Caki2 (cell line): ENCODE measurements at places on chromosomes 11 and 22. TPM values are rescaled to one million over a fixed set of nuclear protein-coding genes. Genes with fewer than 3 reads are reported as not detected.

Gene PARVB
- total RNA-seq: 61.7 and 106 TPM in 2 replicates

Gene ATXN10
- total RNA-seq: 228 and 323 TPM in 2 replicates

Gene PATE2
- not detected in 2 replicates for total RNA-seq

- no peak for DNase-seq
Measured at GRCh38 chr11:66720899-66721470, 8.0 kb downstream of the SPTBN2 start.

GRCh38 chr11:17476317-17477083 is at the start of gene ABCC8:
Gene ABCC8 (minus strand): TSS chr11:17476845. CDS start chr11:17476776, 69 bp downstream.
- DNase-seq: no peak

DNA sequence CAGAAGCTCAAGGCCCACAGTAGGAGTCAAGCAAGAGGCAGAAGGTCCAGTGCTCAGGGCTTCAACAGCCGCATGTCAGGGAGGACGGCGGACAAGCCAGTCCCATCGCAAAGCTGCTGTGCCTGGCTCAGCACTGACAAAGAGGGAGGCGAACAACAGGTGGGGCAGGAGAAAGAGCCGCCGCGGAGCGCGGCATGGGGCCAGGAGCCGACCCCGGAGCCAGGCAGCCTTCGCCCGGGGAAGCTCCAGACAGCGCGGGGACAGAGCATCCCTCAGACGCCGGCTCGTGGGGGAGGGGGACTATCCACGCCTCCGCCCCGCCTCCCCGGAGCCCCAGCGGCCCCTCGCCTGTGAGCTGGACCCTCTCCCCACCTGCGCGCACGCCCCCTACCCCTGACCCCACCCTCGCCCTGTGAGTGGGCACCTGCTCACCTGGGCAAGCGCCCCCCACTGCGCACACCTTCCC is 369 bp downstream of the DHCR7 start:
- no peak for DNase-seq

GRCh38 chr22:16936625-16937024 is 71.4 kb downstream of the GAB4 start:
- no peak for DNase-seq

DNA sequence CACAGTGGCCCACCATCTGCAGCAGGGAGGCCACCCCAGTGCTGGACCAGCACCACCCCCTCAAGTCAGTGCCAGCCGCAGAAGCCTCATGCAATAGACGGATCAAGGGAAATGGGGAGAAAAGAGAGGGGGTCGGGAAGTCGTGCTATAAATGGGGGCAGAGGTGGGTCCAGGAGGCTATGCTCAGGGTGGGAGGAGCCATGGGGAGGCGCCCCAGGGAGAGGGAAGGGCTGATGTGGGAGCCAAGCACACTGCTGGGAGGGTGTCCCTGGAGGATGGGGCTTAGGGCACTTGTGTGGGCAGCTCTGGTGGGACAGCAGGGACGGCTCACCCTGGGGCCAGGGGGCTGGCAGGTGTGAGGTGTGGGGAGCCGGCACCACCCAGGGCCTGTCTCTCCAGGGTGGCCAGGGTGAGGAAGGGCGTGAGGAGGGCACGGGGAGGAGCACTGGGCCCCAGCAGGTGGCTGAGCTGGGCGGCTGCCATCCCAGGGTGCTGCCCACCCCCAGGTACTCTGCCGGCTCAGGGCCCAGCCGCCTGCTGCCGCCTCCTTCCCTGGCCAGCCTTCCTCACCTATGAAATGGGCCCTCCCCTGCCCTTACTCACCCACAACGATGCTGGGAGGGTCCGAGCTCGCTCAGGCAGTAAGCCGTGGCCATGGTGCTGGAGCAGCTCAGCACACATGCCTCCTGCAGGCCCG is 18.0 kb downstream of the PHLDA2 start:
- DNase-seq: no peak

GRCh38 chr11:103091064-103091800 is 728 bp downstream of the DCUN1D5 start:
- peak; percentile 20 for DNase-seq

DNA sequence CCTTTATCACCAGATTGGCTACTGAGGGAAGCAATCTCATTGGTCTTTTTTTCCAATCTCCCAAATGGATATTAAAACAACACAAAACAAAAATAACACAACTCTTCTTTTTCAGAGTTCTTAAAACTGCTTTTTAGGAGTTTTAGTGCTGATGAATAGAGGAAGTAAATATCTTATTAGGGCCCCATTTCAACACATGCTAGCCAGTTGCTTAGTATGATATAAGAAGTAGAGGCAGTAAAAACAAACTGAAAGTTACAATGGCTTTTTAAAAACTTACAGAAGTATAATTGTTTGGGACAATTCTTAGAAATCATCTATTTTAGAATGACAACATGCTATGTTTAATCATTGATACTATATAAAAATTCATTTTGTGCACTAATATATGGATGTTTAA is 3.4 kb downstream of the C11orf71 start:
- DNase-seq: no peak

GRCh38 chr11:106503901-106504300 is 426.4 kb downstream of the AASDHPPT start:
- peak; percentile 65 for DNase-seq

- DNase-seq: no peak
Measured at GRCh38 chr11:14275076-14275475, 83.9 kb downstream of the RRAS2 start.

- no peak for DNase-seq
Measured at GRCh38 chr11:133999355-133999754, 42.6 kb upstream of the IGSF9B start.

GRCh38 chr11:108693852-108694251 is 29.0 kb downstream of the DDX10 start:
- no peak for DNase-seq

DNA sequence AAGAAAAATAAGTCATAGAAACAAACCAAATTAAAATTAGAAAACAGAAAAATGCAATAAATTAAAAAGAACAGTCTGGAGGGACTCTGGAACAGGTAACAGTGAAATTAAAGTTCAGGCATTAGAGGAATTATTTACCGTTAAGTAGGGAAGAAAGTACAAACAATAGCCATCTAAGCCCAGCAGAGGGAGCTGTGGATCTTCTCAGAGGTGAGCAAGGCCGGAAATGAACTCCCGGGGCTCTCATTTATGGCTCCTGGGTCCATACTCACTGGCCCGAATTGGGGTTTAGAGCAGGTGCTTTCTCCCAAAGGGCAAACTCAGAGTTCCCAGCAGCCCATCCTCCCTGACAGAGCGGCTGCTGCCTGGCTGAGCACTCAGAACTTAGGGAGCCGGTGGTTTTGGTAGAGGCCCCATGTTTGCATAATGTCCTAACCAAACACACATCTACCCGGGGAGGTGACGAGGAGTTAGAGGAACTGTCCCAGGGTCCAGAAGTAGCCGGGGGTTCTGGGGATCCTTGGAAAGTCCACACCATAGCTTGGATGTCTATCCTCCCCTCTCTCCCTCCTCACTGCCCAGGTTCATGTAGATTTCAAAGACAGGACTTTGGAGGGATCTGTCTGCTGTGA is 87.8 kb upstream of the VPREB1 start:
- peak; percentile 64 for DNase-seq

DNA sequence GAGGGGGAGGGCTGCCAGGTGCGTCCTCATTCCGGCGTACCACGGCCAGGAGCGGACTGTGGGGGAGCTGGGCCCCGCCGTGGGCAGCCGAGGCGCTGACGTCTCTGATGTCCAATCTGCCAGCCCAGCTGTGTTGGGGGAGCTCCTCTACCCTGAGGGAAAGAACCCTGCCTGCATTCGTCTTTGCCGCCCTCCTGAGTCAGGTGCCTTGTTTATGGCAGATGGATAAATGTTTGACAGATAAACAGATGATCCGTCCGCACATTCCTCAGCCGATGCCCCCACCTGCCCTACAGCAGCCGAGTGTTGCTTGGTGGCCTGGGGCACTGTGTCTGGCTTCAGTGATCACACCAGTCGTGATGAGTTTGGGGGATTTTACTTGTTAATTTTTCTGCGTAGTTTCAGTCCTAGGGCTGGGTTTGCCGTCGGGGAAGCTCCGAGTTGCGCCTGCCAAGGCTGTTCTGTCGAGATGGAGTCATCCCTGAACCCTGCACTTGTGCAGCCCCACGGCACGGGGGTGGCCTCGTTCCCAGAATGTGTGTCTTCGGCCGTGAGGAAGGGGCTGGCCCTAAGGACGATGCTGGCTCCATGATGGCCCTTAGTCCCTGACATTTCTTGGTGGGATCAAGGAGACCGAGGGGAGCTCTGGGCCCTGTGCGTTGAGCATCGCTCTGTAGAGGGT is 1083.9 kb downstream of the BRD1 start:
- DNase-seq: no peak

DNA sequence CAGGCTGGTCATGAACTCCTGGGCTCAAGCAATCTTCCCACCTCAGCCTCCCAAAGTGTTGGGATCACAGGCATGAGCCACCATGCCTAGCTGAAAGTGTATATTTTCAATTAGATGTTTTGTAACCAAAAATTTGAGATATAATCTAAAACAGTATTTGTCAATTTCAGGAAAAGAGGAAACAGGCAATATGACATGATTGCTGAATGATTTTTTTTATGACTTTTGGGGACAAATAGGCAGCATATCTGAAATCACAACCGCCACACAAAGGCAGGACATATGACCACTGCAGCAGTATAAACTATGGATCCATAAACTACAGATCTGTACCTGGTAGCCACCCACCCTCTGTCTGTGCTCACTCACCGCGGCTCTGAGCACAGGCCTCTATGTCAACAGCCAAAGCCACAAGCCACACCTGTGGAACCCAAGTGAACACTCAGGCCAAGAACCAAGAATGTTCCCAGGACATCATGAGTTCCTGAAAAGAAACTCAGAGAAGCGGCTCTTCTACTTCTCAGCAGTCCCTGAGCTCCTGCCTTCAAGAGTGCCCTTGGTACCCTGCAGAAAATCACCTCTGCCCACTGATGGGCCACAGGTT is 22.5 kb downstream of the PISD start:
- DNase-seq: no peak

GRCh38 chr11:90391756-90392155 is 168.9 kb upstream of the CHORDC1 start:
- DNase-seq: no peak

DNA sequence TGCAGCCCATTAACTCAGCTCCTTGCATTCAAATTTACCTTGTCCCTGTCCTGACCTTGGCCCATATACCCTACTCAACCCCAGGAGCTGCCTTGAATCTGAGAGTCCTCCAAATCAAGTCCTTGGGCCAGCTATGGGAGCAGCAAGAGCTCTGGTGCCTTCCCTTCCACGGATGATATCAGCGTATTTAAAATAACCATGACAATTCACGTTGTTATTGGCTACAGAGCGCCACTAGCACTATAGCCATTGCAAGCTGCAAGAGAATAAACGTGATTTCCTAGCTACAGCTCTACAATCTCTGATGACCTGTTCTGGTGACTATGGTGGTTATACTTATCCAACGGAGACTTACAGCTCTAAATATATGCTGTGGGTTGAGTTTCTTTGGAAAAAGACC is 357.8 kb downstream of the LARGE1 start:
- DNase-seq: no peak

- DNase-seq: peak; percentile 40
Measured at GRCh38 chr11:14258221-14258935, 100.6 kb downstream of the RRAS2 start.

GRCh38 chr22:32951076-32951806 is 106.9 kb downstream of the SYN3 start:
- no peak for DNase-seq
